MV-4-11 (cell line): ENCODE measurements at places on chromosomes 3 and 15.

DNA sequence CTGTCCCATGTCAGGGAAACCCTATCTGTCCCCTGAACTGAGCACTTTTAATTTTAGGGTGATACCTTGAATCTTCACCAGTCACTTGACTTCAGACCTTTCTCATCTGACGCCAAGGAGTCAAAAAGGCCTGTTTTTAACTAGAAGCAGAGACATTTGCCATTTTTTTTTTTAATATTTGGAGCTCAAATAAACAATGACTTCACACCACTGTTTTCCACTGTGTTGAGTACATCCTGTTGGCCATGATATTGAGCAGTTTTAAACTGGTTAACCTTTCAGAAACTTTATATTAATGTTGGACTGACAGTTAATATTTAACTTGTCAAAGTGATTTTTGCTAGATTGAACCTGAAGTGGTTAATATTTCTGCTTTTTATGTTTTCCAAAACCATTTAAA is 28.2 kb downstream of the DAG1 start:
- no peak for DNase-seq

- no peak for DNase-seq
Observed at GRCh38 chr3:70919661-70920060, 607.2 kb upstream of the MDFIC2 start.

- DNase-seq = no peak
Observed at GRCh38 chr15:72198356-72199204, 993 bp upstream of the GRAMD2A start.

GRCh38 chr3:128698211-128699047 is 27.6 kb upstream of the RAB7A start:
- DNase-seq = no peak

GRCh38 chr3:20558161-20558560 is 372.2 kb upstream of the SGO1 start:
- no peak for DNase-seq

DNA sequence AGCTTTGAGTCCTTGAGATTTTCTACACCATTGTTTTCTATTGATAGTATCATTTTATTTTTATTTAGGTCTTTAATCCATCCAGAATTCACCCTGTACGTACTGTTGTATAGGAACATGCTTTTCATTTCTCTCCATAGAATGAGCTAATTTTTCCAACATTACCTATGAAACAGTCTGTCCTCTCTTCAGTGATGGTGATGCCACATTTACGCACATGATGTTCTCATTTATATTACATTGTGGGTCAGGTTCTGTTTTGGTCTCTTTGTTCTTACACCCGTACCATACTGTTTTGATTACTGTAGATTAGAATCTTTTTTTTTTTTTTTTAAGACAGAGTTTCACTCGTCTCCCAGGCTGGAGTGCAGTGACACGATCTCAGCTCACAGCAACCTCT is 17.7 kb upstream of the VWA5B2 start:
- DNase-seq = no peak

GRCh38 chr3:146732325-146732724 is 127.2 kb upstream of the PLSCR5 start:
- no peak for DNase-seq

- DNase-seq = no peak
Observed at GRCh38 chr3:77134769-77135168, 94.9 kb downstream of the ROBO2 start.

- no peak for DNase-seq
Observed at GRCh38 chr15:28889346-28889745, 3.6 kb downstream of the APBA2 start.
